NCI-H82 (cell line): ENCODE measurements at places on chromosomes 16 and 17.
A peak's percentile ranks its signal among the peaks of the same experiment; 100 is the strongest.

- DNase-seq: peak; percentile 72
Measured at GRCh38 chr17:81253358-81254131, 14.4 kb downstream of the NDUFAF8 start.

DNA sequence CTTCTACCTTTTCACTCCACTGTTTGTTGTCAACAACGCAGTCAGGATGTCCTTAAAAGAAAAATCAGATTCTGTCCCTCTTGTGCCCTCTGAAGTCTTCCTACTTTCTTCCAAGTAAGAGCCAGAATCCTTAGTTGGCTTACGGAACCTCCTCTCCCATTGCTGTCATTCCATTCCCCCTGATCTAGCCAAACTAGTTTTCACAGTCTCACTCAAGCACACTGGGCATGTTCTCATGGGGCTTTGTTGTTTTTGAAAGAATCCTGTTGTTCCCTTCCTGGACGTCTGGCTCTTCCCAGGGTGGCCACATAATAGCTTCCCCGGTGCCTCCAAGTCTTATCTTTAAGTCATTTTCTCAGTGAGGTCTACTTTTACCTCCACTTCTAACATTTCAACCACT lies 158.6 kb upstream of the ELAC2 start:
- no peak for DNase-seq

GRCh38 chr16:79298894-79299799 lies 301.4 kb downstream of the MAF start:
- DNase-seq: no peak

DNA sequence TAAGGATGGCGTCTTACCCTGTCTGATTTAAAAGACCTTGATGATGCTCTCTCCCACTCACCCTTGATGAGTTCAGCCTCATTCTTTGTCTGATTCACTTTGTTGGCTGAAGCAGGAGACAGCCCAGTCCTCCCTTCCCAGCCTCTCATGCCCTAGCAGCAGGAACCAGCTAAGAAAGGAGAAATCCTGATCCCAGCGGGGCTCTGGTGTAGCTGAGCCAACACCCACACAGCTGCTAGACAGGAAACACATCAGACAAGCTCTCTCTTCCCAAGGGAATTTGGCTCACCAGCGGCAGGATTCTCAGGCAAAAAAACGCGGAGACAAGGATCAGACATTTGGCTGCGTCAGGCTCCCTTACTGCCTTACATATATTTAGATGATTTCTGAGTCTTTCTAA lies 211.5 kb downstream of the CDH11 start:
- peak; percentile 83 for DNase-seq

GRCh38 chr16:89297910-89298545 lies 80.5 kb downstream of the ZNF778 start:
- no peak for DNase-seq

DNA sequence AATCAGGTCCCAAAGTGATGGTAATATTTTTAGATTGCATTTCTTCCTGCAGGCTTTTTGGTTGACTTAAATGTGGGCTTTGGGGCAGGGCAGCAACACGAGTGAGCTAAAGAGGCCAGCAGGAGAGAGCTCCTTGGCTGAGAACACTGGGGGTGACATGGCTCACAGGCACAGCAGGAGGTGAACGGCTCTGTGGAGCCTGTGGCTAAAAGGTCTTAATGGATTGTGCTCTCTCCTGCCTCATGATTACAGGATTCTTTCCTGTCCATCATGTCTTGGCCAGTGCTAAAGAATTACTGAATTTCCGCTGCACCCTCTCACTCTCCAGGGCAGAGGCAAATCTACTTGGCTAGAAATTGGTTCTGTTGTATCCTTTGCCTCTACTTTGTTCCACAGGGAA lies 366.6 kb downstream of the HS3ST4 start:
- no peak for DNase-seq

DNA sequence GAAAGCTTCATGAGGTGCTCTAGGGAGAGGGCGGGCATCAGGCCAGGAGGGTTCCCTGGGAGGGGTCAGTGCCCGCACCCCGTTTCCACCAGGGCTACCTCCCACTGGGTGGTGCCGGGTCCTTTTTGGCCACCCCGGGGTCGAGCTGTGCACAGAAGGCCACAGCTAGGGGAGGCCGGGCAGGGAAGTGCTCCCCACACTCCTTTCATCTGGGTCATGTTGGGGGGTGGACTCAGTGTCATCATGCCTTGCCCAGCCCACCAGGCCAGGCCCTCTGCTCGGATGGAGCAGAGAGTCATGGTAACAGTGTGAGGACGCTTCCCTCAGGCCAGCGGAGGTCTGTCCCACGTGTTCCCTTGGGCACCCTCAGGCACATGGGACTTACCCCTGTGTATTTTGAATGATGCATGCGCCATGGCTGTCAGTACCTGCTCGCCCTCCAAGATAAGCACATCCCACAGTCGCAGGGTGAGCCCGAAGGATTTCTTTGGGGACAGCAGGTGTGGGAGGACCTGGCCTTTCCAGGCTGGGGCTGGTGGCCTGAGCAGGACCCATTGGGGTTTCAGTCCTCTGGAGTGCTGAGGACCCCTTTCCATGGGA lies 46.4 kb downstream of the TNFRSF13B start:
- no peak for DNase-seq

DNA sequence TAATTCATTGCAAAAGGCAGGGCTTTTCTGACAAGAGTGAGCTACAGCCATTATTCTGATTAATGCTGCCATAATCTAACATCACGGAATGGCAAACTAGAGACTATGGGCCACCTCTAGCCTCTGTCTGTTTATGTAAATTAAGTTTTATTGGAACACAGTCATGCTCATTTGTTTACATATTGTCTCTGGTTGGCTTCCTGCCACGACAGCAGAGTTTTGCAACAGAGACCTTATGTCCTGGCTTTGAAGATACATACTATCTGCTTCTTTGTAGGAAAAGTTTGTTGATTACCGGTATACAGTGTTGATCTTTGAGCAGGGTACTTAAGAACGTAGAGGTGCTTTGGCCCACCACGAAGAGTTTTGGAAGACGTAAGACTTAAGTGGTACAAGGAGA lies 715.9 kb upstream of the RBFOX1 start:
- DNase-seq: no peak

DNA sequence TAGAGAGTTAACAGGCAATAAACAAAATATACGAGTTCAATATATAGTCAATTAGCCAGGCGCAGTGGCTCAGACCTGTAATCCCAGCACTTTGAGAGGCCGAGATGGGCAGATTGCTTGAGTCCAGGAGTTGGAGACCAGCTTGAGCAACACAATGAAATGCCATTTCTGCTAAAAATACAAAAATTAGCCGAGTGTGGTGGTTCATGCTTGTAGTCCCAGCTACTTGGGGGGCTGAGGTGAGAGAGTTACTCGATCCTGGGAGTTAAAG lies 69.8 kb upstream of the TOB1 start:
- peak; percentile 64 for DNase-seq

DNA sequence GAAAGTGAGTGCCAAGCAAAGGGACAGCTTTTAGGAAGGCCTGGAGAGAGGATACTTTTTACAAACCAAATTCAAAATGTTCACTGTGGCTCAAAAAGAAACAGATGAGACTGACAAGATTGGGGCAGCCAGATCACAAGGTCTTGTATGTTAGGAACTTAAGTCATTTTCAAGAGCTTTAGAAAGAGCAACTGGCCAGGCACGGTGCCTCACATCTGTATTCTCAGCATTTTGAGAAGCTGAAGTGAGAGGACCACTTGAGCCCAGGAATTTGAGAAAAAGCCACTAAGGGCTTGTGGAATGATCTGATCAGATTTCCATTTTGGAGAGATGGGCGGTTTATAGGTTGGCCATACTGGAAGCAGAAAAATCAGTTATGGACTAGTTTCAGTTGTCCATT lies 17.2 kb downstream of the SPAG9 start:
- no peak for DNase-seq

DNA sequence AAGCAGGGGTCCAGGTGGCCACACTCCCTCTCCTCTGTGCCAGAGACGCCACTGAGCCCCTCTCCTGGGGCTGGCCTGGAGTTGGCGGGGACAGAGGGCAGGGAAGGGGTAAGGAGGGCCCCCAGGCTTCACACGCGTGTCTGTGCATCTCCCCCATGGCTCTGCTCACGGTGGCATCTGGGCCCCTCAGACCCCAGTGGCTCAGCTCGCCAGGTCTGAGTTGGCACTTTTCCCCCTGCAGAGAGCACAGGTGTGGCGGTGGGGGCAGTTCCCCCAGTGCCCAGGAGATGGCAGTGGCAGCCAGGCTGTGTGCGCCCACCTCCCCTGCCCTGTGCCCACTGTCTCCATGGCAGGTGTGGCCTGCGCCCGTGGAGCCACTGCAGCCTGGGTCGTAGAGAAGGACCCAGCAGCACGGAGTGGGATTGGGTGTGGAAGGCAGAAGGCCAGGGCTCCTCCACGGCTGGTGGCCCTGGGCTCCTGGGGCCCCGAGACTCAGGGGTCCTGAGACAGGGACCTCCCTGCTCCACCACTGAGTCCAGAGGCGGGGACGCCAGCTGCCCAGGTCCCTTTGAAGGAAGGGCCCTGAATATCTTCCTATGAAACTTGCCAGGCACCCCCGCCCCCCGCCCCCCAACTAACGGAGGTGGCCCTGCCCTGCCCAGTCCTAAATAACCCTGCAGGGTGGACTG lies 4.3 kb upstream of the APRT start:
- DNase-seq: peak; percentile 65

GRCh38 chr17:82780971-82781893 lies 29.4 kb downstream of the TBCD start:
- peak; percentile 15 for DNase-seq

DNA sequence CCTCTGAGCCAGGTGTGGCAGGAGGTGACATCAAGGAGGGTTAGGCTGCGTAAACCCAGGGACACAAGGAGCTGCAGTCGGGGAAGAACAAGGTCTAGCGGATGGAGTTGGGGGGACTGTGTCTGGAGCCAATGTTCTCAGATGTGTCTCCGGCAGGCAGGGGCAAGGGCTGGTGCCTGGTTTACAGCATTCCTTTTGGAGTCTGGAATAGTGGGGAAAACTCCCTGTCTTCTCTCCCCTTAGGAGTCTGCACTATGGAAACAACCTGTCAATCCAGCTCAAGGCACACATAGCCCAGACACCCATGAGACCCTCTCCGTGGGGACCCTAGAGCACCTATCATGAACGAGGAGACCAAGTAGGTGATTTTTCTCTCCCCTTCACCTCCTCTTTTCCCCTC lies 27.5 kb downstream of the NLRC5 start:
- no peak for DNase-seq

DNA sequence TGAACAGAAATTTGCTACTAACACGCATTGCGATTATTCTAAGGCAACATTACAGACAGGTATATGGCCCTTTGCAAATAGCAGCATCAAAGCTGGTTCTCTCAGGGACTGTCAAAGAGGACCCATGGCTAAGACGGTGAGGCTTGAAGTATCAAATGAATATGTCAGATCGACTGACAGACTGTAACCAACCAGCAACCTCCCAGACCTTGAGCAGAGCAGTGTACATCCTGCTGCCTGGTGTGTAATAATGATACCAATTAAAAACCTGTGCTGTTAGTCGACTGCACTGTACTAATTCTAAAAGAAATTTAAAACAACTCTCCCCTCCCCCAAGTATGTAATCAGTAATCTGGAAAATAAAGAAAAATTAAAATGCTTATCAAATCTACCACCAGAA lies 35.9 kb upstream of the GHDC start:
- no peak for DNase-seq

- no peak for DNase-seq
Measured at GRCh38 chr16:88306860-88307545, 75.8 kb upstream of the ZNF469 start.

DNA sequence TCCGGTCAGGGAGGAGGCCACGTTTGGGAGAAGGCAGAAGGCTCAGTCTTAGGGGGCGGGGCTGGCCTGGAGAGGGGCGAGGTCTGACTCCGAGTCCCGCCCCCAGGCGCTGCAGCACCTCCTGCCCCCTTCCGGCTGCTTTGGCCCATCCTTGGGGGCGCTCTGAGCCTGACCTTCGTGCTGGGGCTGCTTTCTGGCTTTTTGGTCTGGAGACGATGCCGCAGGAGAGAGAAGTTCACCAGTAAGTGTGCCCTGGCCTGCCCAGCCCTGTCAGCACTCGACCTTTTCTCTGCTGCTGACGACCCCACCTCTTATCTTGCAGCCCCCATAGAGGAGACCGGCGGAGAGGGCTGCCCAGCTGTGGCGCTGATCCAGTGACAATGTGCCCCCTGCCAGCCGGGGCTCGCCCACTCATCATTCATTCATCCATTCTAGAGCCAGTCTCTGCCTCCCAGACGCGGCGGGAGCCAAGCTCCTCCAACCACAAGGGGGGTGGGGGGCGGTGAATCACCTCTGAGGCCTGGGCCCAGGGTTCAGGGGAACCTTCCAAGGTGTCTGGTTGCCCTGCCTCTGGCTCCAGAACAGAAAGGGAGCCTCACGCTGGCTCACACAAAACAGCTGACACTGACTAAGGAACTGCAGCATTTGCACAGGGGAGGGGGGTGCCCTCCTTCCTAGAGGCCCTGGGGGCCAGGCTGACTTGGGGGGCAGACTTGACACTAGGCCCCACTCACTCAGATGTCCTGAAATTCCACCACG lies 1.5 kb downstream of the TNFRSF12A start:
- DNase-seq: peak; percentile 91

- DNase-seq: no peak
Measured at GRCh38 chr16:89360760-89361435, 129.5 kb downstream of the ANKRD11 start.

DNA sequence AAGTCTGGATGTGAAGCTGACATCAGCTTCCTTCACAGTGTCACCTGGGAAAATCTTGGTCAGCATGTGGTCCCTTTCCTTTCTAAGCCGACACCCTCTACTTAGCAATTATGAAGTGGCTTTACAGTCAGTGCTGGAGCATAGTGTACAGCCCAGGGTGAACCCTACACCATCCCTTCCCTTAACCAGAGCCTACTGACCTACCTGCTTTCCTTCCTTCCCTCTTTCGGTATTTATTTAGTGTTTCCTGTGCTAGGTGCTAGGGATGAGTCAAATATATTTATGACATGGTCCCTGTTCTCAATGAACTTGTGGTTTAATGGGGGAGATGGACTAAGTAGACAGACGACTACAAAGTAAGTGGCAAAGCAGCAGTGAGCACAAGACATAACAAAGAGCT lies 77.5 kb downstream of the CDK5R1 start:
- no peak for DNase-seq

DNA sequence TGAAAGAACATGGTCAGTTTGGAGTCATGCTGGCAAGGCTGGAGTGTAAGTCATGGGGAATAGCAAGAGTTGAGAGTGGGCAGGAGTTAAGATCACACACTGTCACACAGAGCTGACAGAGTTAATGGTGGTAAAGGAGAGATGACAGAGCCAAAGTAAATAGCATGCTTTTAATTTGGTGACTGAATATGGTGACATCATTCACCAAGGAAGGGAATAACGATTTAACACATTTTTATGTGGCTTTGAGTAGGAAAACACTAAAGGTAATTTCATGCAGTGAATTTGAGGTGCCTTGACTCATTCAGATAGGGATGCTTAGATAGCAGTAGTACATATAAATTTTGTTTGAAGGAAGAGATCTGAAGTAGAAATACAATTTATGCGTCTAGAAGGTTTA lies 42.1 kb downstream of the SYNRG start:
- no peak for DNase-seq

- no peak for DNase-seq
Measured at GRCh38 chr16:79282806-79283205, 317.7 kb downstream of the MAF start.

GRCh38 chr17:55308613-55309391 lies 44.0 kb downstream of the HLF start:
- DNase-seq: peak; percentile 8
